AG20443 (cell line): ENCODE measurements at places on chromosomes 2 and 18.

GRCh38 chr2:102657770-102658169, 38.4 kb downstream of the SLC9A2 start:
- DNase-seq = no peak

DNA sequence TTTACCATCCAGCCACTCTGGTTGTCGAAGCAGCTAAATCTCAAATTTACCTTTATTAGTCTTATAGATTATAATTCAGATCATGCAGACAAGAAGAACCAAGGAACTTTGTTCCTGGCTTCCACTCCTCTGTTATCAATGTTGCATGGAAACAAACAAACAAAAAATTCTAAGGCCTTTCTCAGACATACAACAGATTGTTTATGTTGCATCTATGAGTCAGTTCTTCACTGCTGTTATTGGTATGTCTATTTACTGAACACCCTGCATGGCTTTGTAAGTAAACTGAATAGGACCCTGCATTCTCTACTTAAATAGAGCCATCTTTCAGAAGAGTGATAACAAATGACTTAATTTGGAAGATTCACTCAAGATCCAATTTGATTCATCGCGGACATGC, 1.6 kb upstream of the ANKRD44 start:
- DNase-seq = no peak

DNA sequence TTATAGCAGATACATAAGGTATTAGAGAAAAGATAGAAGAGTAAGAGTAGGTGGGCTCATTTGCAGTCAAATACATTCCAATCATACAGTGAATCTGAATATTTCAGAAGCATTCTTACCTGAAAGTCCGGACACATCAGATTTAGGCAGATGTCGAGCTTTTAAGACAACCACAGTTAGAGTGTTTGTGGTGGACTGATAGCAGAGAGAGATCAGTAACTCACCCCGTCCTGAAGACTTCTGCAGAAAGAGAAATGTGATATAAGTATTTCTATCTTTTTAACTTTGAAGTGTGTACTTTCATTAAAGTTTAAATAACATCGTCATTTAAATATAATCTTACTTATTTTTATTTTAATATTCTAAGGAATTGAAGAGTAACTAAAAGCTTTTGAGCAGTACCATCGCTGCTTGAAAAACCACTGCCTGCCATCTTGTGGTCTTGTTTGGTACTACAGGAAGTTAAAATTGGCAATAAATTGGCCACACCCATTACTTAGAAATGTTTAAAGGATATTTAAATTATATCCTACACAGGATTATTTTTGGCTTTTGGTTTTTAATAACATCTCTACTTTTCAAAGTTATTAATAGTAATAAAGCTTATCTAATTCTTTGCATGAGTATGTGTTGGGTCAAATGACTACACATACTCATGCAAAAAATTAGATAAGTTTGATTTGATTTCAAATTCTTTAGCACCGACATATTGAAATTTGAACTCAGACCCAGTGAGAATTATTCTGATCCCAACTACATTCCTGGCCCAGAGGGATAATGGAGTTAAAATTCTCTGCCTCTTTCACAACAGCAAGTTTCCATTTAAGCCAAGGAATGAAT, 5.5 kb downstream of the SYT4 start:
- peak; percentile 39 for DNase-seq

DNA sequence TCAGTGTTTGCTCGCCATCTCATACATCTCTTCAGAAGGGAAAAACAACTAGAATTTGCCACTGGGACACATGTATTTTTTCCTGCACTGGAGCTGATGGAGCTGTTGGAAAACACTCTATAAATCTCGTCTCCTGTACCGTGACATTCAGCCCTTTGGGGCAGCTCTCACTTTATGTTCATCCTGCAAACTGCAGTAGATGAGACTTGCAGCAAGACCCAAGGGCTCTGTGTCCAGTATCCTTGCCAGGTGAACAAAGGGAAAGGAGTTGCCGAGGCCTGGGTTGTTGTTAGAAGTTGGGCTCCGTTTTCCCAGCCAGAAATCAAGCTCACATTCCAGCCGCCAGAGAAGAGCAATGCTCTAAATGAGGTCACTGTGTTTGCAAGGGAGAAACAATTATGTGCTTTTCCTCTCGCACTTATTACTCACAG, 285.1 kb downstream of the SLC4A3 start:
- peak; percentile 87 for DNase-seq

- peak; percentile 50 for DNase-seq
Measured at GRCh38 chr2:234919711-234920110, 32.1 kb upstream of the SH3BP4 start.

- DNase-seq = peak; percentile 77
Measured at GRCh38 chr2:134170294-134170693, 83.6 kb upstream of the MGAT5 start.

- DNase-seq = peak; percentile 25
Measured at GRCh38 chr2:235747786-235748091, 253.9 kb downstream of the AGAP1 start.

DNA sequence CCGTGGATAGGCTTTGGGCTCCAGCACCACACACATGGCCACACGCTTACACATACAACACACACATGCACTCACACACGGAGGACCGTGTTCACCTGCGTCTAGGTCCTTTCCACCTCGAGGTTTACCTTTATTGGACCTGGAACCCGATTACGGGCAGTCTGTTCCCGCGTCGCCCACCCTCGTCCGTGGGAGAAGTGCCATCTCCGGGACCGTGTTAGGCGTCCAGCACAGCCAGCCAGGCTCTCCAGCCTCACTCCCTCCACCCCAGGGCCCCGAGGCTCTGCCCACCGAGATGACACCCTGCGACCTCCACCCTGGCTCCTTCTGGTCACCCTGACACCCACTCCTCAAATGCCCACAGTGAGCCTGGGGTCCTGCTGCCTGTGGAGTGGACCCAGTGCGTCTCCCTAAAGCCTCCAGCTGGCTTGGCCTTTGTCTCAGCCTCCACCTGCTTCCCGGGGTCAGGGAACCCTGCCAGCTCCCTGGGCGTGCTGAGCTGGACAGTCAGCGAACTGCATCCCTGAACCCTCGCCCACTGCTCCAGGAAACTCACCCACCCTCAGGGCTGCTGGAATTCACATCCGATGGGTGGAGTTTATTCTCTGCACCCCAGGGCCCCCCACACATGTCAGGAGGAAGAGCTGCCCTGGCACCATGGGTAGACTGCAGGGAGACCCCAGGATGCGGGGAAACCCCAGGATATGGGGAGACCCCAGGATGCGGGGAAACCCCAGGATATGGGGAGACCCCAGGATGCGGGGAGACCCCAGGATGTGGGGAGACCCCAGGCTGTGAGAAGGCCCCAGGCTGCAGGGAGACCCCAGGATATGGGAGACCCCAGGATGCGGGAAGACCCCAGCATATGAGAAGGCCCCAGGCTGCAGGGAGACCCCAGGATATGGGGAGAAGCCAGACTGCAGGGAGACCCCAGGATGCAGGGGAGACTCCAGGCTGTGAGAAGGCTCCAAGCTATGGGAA, 33.0 kb downstream of the ADI1 start:
- DNase-seq = no peak

- DNase-seq = peak; percentile 83
Measured at GRCh38 chr18:80109676-80110078, 615 bp downstream of the ADNP2 start.

GRCh38 chr2:32222966-32223365, 41.7 kb downstream of the NLRC4 start:
- no peak for DNase-seq

GRCh38 chr18:70334728-70335329, 46.0 kb downstream of the SOCS6 start:
- no peak for DNase-seq

GRCh38 chr2:168145426-168146310, 101.7 kb downstream of the STK39 start:
- DNase-seq = no peak

DNA sequence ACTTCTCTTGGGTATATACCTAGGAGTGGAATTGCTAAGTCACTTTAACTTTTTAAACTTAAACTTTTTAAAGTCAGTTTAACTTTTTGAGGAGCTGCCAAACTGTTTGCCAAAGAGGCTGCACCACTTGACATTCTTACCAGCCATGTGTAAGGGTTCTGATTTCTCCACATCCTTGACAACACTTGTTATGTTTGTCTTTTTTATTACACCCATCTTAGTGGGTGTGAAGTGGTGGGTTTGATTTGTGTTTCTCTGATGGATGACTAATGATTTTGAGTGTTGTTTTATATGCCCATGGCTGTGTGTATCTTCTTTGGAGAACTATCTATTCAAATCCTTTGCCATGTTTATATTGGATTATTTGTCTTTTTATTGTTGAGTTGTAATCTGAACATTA, 13.6 kb downstream of the ASAP2 start:
- DNase-seq = no peak

- DNase-seq = no peak
Measured at GRCh38 chr18:50982802-50983179, 15.0 kb downstream of the ELAC1 start.

DNA sequence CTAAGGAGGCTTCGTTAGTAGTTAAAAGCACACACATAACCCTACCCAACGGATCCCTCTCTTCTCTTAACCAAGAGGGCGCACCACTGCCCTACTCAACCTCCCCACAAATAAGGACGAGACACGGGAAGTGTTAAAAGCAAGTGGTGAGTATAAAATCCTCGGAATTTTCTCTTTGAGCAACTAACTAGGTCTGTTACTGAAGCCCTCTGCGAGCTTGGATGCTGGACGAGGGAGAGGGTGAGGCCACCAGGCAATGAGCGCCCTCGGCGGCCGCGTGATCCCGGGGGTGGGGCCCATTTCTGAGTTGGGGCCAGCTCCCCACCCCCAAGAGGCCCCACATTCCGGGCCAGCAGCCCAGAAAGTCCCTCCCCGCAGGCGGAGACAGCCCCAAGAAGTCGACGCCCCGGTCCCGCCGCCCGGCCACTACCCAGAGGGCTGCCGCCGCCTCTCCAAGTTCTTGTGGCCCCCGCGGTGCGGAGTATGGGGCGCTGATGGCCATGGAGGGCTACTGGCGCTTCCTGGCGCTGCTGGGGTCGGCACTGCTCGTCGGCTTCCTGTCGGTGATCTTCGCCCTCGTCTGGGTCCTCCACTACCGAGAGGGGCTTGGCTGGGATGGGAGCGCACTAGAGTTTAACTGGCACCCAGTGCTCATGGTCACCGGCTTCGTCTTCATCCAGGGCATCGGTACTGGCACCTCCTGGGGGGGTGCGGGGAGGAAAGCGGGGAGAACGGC, at the start of gene CYBRD1:
TSS of gene CYBRD1 (plus strand) at position 423 of the 736 bp plus-strand sequence. CDS start at position 495, 72 bp downstream.
- DNase-seq = peak; percentile 96

DNA sequence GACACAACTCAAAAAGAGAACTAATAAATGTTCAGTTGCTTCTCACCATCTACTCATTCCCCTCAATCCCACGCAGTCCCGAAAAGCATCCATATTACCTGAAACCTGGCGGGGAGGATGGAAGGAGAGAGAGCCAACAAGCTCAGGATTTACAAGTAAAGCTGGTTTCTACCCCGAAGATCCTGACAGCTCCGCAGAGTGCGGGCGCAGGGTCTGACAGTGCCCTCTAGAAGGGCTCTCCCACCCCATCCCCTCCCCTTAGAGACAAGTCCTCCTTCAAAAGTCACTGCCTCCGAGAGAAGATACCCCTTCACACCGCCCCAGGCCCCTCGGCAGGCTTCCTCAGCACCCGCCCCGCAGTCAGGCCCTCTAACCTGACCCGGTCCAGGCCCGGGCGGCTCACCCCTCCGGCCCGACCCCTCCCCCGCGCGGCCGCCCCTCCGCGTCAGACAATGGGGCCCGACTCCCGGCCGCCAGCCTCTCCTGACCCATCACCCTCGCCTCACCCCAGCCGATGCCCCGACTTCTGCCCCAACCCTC, 550 bp downstream of the RAB1A start:
- DNase-seq = peak; percentile 42

DNA sequence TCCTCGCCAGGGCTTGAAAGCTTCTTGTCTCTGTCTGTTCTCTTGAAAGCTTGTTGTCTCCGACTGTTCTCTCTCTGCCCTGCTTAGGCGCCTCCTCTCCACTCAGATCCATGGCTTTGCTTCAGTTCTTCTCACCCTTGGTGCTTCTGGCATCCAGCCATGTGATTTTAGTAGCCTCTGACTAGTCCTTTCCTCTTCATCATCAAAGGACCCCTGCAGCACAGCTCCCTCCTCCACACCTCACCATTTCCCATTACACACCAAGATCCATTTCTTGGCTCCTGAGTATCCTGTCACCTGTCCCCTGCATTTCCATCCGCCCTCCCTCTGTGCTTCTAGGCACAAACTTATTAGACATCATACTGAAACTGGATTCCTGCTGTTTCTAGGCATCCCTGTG, 59.4 kb downstream of the ZNF236 start:
- no peak for DNase-seq

- DNase-seq = no peak
Measured at GRCh38 chr18:22098563-22098989, 70.8 kb upstream of the GATA6 start.

GRCh38 chr2:98547092-98547790, 61.1 kb downstream of the COA5 start:
- DNase-seq = no peak

GRCh38 chr18:12254136-12254819, at the start of gene CIDEA:
CIDEA (plus strand) TSS chr18:12254361; CDS start chr18:12254384, 23 bp downstream.
- peak; percentile 61 for DNase-seq

- no peak for DNase-seq
Measured at GRCh38 chr2:85541753-85542457, 2.9 kb downstream of the MAT2A start.
